ENCODE measurements at places on chromosomes 4 and X.

DNA sequence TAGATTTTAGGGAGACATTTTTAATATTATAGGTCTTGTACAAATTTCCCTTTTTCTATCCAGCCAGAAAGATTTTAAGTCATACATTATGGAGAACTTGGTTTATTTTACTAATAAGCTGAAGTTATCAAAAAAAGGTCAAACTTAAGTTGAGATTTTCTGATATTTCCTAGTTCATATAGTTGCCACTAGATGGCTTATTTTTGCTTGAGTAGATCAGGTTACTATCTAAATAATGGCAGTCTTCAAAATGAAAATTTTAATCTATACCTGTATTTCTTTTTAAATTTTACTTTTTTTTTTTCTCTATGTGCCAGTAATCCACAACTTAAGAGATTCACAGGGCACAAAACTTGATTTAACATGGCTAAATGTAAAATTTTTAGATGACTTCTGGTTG lies 52.3 kb downstream of the USP9X start:
- no peak for DNase-seq

DNA sequence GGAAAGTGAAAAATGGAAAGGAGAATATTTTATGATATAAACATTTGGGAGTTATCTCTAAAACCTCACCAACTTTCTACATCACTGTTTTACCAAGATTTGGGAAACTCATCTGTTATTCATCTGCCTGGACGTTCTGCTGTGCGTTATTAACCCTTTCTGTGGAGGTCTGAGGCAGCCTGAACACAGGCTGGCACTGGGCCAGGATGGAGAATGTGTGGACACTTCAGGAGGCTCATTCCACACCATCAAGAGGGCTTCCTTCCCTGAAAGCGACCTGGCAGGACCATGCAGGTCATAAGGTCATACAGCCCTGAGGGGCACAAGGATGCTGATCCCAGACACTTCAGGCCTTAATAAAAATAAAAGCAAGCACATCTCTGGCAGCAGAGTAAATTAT lies 31.2 kb upstream of the TMEM184C start:
- peak; percentile 65 for DNase-seq

DNA sequence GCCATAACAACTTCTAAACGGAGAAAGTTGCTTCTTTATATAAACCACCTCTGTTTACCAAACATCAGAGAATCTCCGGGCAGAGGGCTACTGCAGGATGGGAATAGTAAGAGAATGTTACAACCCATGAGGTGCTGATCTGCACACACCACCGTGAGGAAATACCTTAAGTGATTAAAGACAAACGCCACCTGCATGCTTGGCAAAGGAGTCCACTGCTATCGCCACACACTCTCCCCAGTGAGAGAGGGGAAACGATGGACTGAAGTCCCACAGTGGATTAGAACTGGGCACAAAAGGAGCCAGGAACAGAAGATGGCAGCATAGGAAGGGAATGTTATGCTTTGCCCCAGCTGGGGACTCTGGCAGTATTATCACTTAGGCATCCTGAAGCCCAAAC lies 15.6 kb downstream of the MAML3 start:
- DNase-seq = no peak

GRCh38 chr4:156169861-156170260 lies 216.2 kb upstream of the CTSO start:
- no peak for DNase-seq

GRCh38 chr4:13605330-13605729 lies 22.2 kb downstream of the BOD1L1 start:
- DNase-seq = no peak

DNA sequence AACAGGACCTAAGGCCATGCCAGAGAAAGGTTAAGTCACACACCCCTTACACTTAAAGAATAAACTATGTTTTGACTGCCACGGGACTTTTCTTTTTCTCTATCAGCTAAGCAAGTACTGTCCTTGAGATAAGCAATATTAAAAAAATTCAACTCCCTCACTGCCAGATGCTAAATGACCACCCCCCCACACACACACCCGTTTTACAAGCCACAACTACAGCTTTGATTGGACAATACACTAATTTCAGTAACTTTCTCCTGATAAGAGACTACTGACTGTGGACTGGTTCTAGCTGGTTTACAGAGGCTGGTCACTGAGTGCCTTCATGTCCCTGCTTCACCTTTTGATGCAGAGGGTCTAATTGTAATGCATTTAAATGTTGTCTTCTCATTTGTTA lies 63.9 kb upstream of the HOPX start:
- DNase-seq = no peak

DNA sequence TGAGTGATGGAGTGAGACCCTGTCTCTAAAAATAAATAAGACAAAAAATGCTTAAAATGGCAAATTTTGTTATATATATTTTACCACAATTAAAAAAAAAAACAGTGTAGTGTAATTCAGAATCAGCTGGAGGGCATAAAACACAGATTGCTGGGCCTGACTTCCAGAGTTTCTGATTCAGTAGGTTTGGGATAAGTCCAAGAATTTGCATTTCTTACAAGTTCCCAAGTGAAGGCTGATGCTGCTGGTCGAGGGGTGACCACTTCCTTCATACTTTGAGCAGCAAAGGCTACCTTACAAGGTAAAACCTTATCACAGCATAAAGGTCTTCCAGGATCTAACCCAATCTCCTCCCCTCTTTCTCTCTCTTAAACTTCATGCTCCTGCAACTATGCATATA lies 40.7 kb downstream of the KLHL8 start:
- no peak for DNase-seq

DNA sequence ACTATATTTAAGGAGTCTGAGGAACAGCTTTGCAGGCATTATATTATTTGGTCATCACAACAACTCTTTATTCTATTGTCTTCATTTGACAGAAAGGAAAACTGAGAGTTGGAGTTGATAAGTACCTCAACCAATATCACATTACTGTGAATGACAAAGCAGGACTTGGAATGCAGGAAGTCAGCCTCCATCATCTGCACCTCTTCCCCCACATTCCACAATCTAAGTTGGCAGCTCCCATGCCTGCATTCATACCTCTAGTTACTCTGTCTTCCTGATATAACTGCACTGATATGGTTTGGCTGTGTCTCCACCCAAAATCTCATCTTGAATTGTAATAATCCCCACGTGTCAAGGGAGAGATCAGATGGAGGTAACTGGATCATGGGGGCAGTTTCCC lies 356.7 kb downstream of the GALNTL6 start:
- DNase-seq = no peak

DNA sequence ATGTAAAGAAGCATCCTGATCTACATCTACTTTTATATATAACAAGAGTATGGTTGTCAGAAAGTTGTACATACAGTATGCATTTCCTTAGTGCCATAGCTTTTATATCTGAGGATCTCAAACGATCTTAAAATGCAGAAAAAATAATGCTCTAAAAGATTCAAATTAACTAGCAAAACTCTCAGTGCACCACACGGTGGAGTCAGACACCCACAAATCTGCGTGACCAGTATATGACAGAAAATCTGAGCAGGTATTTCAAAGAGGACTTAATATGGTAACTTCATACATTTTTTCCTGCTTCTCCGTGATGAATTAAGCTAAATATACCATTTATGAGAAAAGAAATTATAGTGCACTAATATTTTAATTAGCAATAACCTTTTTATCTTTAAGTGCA lies 803.0 kb downstream of the DMD start:
- no peak for DNase-seq

GRCh38 chrX:86047936-86048280 lies 550 bp upstream of the CHM start:
- DNase-seq = no peak

GRCh38 chrX:110924871-110925270 lies 129.3 kb upstream of the CHRDL1 start:
- no peak for DNase-seq

DNA sequence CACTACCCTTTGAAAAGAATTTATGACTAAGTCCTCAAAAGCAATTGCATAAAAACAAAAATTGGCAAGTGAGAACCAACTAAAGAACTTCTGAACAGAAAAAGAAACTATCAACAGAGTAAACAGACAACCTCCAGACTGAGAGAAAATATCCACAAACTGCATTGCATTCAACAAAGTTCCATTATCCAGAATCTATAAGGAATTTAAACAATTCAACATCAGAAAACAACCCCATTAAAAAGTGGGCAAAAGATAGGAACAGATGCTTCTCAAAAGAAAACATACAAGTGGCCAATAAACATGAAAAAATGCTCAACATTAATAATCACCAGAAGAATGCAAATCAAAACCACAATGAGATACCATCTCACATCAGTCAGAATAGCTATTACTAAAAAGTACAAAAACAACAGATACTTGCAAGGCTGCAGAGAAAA lies 130.2 kb downstream of the GASK1B start:
- DNase-seq = no peak

DNA sequence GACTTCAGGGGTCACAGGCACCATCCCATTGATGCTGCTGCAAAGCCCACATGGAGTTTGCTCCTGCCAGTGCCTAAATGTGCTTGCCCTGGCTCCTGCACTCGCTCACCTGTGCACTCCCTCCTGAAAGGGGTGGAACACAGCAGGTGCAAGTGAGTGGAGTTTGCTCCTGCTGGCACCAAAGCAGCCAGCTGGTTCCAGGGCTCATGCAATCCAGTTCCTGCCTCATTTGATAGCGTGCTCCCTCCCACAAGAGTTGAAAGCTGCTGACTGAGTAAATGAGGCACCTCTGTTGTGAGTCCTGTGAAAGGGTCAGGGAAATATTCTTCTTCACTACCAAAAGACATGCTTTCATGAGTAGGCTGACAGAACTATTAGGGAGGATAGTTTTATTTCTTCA lies 30.5 kb downstream of the CXCL8 start:
- DNase-seq = no peak
